GDM1 (cell line): ENCODE measurements at places on chromosomes 4 and X.

DNA sequence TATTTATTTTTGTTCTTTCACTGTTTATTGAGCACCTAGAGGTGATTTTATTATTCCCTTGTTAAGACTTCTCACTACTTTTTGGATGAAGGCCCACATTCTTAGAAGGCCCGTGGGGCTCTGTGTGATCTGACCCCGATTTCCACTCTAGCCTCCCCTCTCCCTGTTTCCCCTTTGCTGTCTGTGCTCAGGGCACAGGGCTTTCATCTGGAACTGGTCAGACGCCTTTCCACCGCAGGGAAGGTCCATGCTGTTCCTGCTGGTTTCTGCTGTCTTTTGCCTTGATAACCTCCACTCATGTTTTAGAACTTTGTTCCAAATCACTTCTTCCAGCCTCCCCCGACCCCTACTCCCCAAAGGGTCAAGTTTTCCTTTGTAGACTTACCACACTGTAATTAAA lies 31.3 kb upstream of the ANAPC4 start:
- DNase-seq = no peak

DNA sequence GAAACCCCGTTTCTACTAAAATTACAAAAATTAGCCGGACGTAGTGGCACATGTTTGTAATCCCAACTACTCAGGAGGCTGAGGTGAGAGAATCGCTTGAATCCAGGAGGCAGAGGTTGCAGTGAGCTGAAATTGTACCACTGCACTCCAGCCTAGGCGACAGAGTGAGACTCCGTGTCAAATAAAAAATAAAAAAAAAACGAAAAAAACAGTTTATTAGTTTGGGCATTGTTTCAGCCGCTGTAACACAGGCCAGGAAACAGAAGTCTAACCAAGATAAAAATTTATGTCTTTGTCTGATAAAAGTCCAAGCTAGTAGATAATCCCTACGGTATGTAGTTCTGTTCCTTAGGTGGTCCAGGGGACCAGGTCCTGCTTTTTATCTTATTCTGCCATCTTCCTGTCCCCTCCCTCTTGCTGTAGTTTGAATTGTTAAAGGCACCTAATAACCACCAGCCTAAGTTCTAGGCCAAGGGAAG lies 21.4 kb downstream of the USO1 start:
- DNase-seq = no peak

- no peak for DNase-seq
Measured at GRCh38 chr4:94369046-94369445, 26.4 kb upstream of the HPGDS start.

GRCh38 chrX:31255310-31256033 lies 183.6 kb upstream of the FTHL17 start:
- DNase-seq = no peak

DNA sequence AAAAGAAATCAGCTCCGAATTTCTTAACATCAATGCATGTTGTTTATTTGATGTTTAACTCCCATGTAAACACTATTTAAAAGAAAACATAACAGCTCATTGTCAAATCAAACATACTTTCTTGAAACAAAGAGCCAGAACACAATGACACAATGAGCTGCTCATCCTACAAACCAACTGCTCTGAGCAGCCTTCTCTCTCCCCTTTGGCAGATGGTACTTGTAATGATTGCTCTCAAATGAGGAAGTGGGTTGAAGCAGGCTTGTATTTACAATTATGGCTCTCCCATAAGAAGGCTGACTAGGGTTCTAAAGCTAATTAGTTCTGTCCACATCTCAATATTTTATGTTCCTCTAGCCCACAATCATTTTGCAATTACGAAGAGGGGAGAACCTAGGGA lies 637.8 kb upstream of the ADGRL3 start:
- no peak for DNase-seq

DNA sequence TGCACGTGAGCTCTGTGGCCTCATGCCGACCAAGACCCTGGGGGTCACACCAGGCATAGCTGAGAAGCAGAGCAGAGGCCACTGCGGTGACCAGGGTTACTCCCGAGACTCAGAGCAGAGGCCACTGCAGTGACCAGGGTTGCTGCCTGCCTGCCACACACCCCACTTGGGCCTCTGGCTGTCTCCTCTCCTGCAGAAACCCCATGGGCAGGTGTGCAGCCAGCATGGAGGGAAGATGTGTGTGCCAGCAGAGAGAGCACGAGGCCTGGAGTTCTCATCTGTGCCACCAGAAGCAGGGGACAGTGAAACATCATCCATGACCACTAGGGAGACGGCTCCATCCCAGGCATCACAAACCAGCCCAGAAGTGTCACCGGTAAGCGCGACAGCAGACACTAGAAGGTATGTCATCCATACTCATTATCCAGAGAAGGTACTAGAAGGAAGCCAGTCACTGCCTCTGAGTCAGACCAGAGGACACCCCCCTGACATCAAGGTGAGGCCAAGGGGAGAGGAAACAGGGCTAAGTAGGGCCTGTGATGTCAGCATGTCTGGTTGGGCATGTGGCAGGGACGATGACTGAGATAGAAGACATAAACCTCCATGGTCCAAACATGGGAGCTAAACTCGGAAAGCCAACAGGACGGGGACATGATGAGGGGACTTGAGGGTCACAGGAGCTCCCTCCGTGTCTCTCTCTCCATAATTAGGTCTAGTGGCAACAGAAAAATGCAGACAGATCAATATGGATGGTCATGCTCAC lies 24.2 kb upstream of the SPON2 start:
- DNase-seq = no peak

DNA sequence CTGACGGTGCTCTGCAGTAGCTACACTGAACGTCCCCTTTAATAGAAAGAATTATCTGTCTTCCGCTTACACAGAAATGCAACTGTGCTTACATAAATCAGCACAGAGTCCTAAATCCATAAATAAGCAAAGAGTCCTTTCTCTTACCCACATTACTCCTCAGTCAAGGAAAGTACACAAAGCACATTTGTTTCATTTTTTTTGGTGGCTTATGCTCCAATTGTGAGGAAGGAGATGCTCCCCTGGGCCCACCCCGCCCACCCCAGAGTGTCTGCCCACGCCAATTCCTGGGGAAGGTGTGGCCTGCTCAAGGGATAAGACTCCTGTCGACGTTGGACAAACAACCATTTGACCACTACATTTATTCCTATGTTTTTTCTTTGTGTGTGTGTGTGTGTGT lies 53.8 kb downstream of the CPLX1 start:
- no peak for DNase-seq

DNA sequence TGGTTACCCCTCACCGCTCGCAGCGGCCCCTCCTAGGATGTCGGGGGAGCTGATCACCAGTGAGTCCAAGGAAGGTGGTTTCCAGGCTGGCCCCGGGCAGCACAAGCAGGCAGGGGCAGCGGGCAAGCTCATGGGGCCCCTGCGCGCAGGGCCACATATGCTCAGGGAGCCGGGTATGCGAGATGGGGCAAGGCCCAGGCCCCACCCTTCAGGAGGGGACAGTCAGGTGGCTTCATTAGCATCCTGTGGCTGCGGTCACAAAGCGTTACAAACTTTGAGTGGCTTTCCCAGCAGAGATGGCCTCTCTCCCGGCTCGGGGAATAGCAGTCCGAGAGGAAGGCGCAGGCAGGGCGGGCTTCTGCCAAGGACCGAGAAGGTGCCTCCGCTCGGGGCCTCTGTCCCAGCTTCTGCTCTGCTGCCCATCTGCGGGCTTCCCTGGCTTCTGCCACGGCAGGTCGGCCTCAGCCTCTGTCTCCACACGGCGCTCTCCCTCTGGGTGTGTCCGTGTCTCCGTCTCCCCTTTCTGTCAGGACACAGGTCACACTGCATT lies 13.5 kb downstream of the ABCD1 start:
- DNase-seq = no peak

DNA sequence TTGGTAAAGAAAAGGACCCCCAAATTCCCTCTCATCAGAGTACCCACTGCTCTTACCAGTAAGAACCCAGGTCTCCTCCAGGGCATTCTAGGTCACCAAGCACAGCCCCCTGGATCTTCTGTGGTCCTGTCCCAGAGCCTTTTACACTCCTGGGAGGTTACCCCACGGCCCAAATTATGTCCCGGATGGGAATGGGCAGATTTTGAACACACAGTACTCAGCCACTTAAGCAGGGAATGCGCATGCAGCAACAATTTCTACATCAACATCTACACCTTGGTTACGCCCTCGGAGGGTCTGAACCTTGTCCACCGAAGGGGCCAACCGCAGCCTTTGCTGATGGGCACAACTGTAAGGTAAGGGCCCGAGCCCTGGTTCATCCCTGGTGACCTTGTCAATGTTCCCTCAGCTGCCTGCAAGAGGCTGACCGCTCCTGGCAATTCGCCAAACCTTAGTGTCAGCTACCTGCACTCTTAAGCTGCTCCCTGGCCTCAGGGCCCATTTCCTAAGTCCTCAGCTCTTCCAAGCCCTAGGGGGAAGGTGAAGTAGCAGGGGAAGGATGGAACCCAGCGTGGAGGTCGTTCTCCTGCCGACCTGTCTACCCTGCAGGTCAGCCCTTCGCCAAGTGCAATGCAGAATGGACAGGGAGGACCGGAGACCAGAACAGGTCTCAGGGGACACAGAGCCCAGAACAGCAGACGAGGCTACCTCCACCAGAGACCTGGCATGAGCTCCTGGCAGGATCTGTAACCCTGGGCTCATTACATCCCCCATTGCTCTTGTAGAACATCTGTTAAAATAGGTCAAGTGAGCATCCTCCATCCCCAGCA lies 5.9 kb downstream of the TIMP1 start:
- no peak for DNase-seq

- DNase-seq = no peak
Measured at GRCh38 chr4:74031576-74031975, 6.9 kb downstream of the CXCL3 start.
